Left renal pelvis (tissue), 4 donors: ENCODE measurements at places on chromosomes 11 and 22.

DNA sequence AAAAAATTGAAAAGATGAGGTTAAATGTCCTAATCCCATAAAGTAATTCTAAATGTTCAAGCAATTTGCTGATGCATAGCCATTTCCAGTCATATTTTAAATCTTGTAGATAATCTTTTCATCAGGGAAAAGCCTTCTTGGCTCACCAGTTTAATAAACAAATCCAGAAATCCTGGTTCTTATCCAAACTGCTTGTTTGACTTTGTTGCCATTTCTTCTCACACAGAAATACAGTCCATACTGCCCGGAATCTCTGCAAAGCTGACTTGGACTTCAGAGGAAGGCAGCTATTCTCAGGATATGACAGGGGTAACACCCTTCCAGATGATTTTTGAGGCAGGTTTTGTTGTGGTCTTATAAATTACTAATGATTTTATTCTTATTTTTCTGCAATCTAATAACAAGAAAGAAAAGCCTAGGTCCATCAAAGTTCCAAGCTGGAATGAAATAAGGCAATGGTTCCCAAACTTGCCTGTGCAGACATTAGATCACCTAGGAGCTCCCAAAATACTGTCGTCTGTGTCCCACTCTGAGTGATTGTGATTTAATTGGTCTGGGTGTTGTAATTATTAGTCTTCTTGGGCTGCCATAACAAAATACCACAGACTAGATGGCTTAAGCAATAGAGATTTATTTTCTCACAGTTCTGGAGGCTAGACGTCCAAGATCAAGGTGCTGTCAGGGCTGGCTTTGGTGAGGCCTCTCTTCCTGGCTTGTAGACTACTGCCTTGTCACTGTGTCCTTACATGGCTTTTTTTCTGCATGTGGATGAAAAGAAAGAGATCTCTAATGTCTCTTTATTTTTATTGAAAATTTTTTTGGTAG lies 55.1 kb upstream of the RCE1 start:
- DNase-seq = no peak

DNA sequence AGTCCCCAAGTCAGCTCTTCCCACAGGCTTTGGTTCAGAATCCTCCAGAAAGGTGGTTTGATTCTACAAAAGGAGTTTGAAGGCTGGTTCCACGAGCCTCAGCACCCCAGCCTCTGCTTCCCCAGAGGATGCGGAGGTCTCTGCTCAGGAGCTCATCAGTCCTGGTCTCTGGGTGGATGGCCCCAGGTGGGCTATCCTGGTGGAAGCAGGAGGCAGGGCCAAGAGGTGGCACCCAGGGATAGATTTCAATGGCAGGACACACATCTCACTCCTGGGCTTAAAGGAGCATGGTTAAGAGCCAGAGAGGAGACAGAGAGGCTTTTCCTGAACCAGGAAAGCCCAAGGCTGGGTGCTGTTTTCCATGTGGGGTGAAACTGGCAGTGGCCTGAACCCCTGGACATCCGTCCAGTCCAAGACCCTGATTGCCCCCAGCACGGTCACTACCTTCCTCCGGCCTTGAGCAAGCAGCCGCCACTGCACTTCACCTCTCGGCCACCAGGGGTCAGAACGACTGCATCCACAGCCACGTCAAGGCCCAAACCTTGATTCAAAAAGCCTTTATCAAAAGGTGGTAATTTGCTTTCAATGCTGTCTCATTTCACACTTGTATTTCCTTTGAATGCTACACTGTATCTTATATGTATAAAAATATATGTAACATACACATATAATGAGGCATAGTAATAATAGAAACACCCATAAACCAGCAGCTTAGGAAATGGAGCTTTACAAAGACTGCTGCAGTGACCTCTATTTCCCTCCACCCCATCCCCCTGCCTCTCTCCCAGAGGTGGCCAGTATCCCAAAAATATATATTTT lies 19.3 kb upstream of the FXYD2 start:
- no peak for DNase-seq

DNA sequence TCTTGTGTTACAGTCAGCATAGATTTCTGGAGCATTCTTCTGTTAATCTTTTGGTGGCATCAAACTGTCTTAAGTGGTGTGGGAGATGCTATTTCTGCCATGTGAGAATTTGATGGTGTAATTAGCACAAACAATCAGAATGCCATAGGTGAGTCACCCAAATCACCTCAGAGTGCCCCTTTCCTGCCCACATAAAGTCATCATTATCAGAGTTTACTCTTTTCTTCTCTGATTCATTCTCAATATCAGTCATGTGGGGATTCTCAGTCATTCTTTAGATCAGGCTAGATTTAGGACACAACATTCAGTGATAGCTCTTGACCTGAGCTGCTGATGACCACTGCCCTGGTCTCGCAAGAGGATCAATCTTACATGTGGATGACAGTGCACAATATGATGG lies 23.7 kb upstream of the MS4A6A start:
- DNase-seq = no peak

DNA sequence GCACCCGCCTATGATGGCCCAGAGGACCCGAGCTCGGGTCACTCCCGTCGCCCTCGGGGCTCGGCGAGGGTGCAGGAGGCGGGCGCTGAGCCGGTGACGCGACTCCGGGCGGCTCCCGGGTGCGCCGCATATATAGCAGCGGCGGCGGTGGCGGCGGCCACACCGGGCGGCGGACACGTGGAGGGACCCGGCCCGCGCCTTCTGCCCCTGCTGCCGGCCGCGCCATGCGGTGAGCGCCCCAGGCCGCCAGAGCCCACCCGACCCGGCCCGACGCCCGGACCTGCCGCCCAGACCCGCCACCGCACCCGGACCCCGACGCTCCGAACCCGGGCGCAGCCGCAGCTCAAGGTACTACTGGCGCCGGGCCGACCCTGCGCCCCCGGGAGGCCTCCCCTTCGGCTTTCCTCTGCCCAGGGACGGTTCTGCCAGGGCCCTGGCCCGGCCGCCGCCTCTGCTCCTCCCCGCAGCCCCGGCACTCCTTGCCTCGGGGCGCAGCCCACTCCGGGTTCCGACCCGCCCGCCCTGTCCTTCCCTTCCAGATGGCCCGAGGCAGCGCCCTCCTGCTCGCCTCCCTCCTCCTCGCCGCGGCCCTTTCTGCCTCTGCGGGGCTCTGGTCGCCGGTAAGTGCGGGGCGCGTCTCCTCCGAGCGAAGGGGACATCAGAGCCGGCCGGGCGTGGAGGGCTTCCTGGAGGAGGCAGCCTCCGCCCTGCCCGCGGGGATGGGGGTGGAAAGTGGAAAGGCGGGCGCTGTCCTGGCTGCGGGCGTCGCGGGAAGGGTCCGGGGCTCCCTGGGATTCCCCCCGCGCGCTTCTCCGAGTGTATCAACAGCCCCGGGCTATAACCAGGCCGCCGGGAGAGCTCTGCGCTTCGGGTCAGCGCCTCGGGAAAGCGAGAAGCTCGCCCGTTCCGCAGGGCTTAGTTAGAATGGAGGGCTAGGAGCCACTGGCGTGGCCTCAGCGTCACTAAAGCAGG lies at the start of gene GAL:
GAL (plus strand) TSS at position 160 of the 972 bp plus-strand sequence; CDS start at position 540, 380 bp downstream.
- no peak for DNase-seq

DNA sequence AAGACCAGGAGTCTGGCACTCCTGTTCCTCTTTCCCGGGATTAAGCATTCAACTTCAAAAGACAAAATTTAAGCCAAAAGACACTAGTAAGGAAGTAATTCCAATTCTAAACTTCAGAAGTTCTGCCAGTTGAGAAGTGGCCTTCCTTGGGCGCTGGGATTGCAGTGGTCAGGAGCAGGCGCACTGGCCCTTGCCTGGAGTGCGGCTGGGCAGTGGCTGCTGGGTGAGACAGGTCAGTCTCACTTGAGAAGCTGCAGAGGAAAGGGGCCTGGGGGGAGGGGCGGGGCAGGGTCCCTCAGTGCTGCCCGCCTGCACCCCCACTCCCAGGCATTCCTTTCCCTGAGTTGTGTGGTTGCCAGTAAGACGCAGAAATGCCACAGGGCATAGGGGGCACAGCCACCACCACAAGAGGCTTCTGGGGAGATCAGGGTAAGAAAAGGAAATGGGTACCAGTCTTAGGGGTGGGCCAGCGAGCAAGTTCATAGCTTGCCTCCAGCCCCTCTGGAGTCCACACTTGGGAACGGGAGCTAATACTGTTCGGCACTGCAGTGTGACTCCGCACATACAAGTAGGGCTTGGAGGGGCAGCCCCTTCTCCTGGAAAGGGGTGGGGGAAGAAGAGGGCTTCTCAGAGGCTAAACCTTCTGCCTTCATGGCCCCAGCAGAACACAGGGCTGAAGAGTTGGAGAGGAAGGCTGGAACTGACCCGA lies 5.5 kb downstream of the MRPL49 start:
- DNase-seq = no peak

- no peak for DNase-seq
These were observed 1.3 kb downstream of the GNG3 start for GRCh38 chr11:62708793-62709192.

GRCh38 chr11:9601037-9601875 lies 27.8 kb downstream of the WEE1 start:
- DNase-seq = no peak

GRCh38 chr22:30825711-30826505 lies 131.2 kb downstream of the OSBP2 start:
- DNase-seq = no peak

GRCh38 chr11:127218275-127218608 lies 217.7 kb upstream of the KIRREL3 start:
- no peak for DNase-seq

DNA sequence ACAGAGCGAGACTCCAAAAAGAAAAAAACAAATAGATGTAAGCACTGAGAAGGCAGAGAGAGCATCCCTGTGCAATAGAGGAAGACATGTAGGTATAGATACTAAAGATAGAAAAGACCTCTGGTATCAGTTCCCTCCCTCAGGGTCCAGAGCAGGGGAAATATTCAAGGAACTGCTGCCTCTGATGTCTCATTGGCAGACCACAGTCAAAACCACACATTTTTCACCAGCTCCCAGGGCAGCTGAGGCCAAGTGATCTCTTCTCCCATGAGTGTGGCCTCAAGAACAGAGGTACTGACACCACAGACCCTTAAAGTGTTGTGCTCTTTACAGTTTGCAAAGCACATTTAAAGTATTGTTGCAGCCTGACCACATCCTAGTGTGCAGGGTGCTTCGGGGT lies 288.5 kb downstream of the NTM start:
- no peak for DNase-seq

- no peak for DNase-seq
These were observed 24.6 kb upstream of the CWF19L2 start for GRCh38 chr11:107482234-107482633.

GRCh38 chr11:79189601-79190000 lies 251.2 kb downstream of the TENM4 start:
- DNase-seq = no peak

- no peak for DNase-seq
These were observed 63.4 kb downstream of the KCNJ1 start for GRCh38 chr11:128803449-128804245.

DNA sequence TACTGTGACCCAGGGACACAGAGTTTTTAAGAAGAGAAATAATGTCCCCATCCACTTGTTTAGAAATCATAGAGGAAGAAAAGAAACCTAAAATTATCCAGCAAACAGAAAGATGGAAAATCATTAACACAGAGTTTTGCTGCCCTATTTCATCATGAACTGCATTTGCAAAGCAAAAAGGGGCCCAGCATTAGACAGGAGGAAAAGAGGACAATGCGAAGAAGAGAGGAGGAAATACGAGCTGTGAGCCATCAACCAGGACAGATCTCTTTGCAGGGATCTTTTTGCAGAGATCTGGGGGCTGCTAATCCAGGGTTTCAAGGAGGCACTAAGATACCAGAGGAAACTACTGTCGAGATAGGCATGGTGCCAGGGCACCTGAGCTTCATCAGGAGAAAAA lies 14.4 kb upstream of the NCAM1 start:
- no peak for DNase-seq

GRCh38 chr11:4672470-4672869 lies 25.2 kb downstream of the OR51E2 start:
- no peak for DNase-seq

GRCh38 chr11:103413266-103413888 lies 304.2 kb downstream of the DYNC2H1 start:
- no peak for DNase-seq

DNA sequence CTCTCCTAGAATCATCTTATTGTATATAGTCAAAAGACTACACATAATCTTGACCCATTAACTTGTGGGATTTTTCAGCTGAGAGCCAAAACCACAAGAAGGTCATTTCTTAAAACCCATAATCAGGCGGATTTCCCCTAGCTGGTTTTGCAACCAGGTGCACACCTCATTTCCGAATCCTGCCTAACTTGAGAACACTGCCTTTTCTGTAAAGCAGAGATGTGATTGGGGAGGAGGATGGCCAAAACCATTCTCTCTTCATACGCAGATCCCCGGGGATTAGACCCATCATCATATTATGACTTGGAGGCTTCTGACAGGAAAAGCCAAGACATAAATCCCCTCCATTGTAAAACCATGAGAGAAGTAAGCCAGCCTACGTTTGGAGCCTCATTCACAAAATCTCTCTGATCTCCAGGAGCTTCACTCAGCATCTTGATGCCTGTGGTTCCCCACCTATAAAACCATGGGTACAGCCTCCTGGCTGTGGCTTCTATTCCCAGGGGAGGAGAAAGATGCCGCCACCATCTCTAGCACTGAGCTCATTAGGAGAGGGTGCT lies 191.3 kb downstream of the KIF18A start:
- no peak for DNase-seq
